CD4-positive, alpha-beta memory T cell (primary cell): ENCODE measurements at places on chromosomes 7 and 10.

GRCh38 chr10:60340973-60341372 is 48.7 kb downstream of the ANK3 start:
- no peak for DNase-seq

DNA sequence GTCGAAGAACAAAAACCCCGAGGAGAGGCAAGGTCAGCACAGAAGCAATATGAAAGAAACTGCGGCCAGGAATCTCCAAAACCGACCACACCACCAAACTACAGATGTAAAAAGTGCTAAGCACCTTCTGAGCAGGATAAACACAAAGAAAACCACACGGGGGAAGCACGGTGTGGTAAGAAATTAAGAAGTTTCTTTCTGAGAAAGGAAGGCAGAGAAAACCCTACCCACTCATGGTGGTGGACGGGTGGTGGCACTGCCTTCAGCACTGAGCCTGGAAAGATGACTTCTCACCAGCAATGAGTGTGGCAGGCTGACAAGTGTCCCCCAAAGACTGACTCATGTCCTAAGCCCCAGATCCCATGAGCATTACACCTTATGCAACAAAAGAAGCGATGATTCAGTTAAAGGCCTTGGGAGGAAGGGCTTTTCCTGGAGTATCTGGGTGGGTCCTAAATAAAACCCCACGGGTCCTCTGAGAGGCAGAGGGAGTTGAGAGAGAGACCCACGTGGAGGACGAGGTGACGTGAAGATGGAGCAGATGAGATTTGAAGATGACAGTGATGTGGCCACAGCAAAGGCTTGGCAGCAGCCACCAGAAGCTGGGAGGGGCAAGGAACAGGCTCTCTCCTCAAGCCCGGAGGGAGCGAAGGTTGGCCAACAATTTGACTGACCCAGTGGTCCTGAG is 124.9 kb downstream of the DLG5 start:
- DNase-seq, result peak; percentile 78

GRCh38 chr7:154255324-154255723 is 203.1 kb downstream of the DPP6 start:
- no peak for DNase-seq

DNA sequence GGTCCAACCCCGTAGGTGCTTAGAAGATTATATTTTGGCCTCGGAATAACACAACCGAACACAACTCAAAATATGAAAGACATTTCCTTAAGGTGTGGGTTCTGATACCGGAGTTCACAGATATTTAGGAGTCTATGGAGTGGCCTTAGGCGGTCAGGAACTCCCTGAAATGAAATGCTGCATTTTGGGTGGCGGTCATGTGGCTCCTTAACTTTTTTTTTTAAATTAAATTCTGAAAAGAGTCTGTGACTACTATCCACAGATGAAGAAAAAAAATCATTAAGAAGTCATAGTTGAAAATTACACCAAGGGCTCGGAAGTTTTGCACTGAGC is 290.9 kb upstream of the NFE2L3 start:
- DNase-seq, result peak; percentile 14

DNA sequence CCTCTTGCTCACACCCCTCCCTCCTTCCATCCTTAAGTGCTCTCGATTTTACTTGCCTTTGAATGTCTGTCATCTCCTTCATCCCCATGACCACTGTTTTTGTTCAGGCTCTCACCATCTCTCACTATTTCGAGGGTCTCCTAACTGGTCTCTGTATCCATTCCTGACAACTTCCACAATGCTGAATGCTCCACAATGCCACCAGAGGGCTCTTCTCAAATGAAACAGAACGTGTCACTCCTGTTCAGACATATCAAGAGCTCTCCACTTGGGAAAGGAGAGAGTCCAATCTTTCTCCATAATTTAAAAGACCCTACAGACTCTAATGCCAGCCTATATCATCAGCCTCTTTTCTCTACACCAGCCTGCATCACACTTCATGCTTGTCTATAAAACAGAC is 9.0 kb upstream of the SLC13A1 start:
- DNase-seq, result no peak
